CD8-positive, alpha-beta T cell (primary cell): ENCODE measurements at places on chromosomes 11 and 22.

- peak; percentile 54 for DNase-seq
Observed at GRCh38 chr11:18705651-18706281, 7.2 kb downstream of the TMEM86A start.

DNA sequence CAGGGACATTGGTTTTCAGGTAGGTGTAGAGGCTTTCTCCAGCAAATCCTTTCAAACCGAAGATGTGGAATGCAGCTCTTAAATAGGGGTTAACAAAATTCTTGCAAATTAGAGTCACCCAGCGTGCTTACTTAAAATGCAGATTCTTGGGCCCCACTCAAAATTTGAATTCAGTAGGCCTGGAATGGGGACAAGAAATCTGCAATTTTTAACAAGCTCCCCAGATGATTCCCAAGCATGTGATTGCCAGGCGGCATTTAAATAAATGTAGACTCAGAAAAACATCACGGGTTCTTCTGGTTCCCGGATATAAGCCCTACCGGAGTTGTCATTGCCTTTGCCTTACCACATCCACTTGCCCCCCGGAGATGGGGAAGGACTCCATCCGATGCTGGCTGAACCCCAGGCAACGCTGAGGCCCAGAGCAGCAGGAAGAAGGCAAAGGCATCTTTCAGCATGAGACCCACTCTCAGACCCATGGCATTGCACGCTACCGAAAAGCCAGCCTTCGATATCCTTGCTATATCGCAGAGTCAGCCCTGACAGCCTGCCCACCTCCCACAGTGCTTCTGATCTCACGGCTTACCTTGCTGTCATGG lies 134.2 kb downstream of the DSCAML1 start:
- no peak for DNase-seq

GRCh38 chr11:47267876-47268275 lies 2.1 kb upstream of the MADD start:
- no peak for DNase-seq

- no peak for DNase-seq
Observed at GRCh38 chr22:44999687-45000086, 10.1 kb downstream of the PHF21B start.

GRCh38 chr22:47386812-47387510 lies 624.5 kb downstream of the TBC1D22A start:
- no peak for DNase-seq

DNA sequence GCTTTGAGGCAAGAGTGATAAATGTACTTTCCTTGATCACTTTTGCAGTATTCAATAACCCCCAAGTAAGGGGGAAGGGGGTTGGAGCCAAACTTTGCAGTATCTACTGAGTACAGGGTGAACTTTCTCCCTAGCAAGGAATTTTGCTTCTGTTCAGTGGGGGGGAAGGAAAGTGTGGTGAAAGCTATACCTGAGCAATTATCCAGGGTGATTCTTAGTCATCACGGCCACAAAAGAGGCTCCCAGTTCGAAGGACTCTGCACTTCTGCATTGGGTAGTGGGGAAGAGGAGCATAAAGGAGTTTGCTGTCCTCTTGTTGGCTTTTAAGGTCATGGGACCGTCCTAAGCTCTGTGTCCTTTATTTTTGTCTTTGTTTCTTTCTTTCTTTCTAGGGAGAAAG lies 346.5 kb upstream of the SYN3 start:
- no peak for DNase-seq

GRCh38 chr11:130212431-130212961 lies 52.9 kb downstream of the ST14 start:
- DNase-seq = no peak

GRCh38 chr11:125933030-125933813 lies 12.6 kb upstream of the VSIG10L2 start:
- DNase-seq = no peak

DNA sequence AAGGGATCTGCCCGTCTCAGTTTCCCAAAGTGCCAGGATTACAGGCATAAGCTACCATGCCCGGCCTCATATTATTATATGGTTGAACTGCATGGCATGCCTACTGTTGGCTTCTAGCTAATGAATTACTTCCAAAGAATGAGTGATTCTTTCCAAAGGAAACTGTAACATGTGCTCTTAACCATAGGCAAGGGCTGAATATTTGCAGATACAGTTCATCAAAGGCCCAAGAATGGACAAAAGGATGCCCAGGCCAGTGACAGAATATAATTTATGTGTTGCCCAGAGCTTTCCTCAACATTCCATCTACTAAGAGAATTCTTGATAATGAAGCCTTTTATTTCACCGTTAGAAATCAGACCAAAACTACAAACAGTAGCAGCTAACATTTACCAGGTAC lies 27.0 kb upstream of the CCDC89 start:
- no peak for DNase-seq

GRCh38 chr11:69429716-69430491 lies 51.6 kb upstream of the LINC01488 start:
- no peak for DNase-seq

- DNase-seq = no peak
Observed at GRCh38 chr11:85665733-85666132, 804 bp upstream of the CREBZF start.

- peak; percentile 44 for DNase-seq
Observed at GRCh38 chr22:20576445-20576816, 69.0 kb downstream of the MED15 start.

DNA sequence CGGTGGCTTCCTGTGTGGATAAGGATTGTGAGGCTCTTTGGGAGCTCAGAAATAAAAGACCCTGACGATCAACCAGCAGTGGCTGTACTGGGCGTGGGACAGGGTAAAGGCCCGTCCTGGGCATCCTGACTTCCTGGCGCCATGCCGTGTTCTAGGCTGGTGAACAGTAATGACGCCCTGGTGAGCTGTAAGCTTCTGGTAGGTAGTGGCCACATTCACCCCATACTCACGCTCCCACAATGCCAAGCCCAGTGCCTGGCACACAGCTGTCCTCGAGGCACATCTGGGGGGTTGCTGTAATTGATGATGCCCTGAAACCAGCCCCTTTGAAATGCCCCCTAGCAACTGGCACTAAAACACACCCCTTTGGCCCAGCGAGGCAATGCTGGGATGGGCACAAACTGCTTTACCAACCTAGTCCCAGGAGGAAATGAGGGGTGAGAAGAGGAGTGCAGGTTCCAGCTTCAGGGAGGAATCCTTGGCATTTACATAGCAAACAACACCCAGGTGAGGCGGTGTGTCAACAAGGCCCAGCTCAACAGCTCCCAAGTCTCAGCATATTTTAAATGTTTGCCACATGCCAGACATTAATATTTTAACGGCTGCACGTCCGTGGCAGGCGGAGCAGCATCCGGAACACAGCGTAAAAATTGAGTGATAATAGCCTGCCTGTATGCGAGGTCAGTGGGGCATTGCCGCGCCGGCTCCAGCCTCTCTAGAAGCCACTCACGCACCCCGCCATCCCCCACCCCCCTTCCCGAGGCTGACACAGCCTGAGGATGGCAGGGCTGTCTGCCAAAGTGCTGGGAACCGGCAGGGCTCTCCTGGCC lies 79.3 kb downstream of the DSCAML1 start:
- DNase-seq = no peak

- DNase-seq = no peak
Observed at GRCh38 chr22:17477391-17477833, 85.9 kb upstream of the SLC25A18 start.

- DNase-seq = no peak
Observed at GRCh38 chr22:49566141-49566541, 261.5 kb downstream of the BRD1 start.

GRCh38 chr11:70481625-70482528 lies 83.5 kb downstream of the CTTN start:
- no peak for DNase-seq

DNA sequence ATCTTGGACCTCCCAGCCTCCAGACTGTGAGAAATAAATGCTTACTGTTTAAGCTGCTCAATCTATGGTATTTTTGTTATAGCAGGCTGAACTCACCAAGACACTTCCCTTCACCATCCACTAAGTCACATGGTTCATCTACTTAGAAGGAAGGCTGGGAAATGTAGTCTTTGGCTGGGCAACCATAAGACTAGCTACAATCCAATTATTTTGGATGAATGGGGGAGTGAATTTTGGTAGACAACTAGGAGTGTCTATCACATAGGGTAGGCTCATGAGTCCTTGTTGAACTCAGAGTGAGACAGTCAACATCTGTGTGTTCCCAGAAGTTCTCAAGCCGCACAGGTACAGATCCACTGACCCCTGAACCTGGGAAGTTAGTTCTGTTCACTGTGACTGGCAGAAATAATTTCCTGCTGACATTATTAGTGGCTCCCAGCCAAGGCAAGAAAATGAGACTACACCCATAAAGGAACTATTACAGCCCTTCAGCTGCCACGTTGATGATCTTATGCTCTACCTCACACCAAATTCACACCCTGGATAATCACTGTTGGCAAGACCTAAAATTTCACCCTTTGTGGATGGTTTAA lies 3.1 kb upstream of the SLC35C1 start:
- DNase-seq = no peak

- DNase-seq = no peak
Observed at GRCh38 chr11:70839851-70840250, 412.5 kb downstream of the SHANK2 start.

DNA sequence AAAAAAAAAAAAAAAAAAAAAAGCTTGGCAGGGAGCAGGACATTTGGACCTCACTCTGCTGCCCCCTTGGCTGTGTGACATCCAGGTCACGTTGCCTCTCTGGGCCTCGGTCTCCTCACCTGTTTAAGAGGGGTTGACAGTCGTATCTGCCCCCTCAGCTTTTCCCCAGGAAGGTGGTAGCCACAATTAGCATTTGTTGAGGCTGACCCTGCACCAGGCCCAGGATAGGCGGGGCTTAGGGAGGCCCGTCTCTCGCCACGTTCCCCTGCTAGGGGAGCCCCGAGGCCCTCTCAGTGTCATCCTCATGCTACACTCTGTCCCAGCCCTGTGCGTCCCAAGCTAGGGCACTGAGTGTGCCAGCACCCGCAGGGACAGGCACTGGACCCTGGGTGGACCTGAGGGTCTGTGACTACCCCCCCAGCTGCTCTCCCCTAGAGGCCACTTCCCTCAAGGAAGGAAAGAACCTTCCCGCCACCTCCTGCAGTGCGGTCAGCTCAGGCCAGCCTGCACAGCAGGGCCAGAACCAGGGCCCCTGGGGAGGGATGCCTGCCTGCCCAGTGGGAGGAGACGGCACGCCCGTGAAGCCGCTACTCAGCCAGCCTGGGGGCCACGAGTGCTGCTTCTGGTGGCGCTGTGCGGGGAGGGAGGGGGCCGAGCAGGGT lies 38.5 kb upstream of the PPARA start:
- no peak for DNase-seq

GRCh38 chr11:134034496-134035381 lies 34.1 kb upstream of the JAM3 start:
- no peak for DNase-seq

DNA sequence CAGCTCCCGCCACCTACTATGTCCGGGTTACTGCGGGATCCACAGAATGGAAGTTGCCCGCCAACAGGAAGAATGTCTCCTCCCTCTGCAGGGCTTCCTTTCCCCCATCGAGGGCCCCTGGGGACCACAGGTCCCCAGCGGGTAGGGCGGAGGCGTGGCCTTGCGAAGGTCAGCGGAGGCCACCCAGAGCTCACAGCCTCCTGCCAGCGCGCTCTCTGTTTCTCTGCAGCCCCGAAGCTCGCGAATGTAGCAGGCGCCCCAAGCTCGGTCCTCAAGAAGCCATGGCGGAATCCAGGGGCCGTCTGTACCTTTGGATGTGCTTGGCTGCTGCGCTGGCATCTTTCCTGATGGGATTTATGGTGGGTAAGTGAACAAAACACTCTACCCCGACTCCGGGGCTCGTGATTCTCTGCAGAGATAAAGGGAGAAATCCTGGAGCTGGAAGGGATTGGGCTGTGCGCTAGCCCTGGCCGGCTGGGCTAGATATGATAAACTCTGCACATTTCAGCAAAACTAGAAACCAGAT lies at the start of gene NAALAD2:
TSS of gene NAALAD2 (plus strand) at position 186 of the 526 bp plus-strand sequence. CDS start at position 282, 96 bp downstream.
- no peak for DNase-seq

GRCh38 chr22:35310556-35311550 lies 11.2 kb downstream of the TOM1 start:
- DNase-seq = peak; percentile 44

- DNase-seq = no peak
Observed at GRCh38 chr11:75504501-75504900, 21.2 kb downstream of the GDPD5 start.

- no peak for DNase-seq
Observed at GRCh38 chr11:31050061-31050765, 319.3 kb downstream of the DCDC1 start.
